Aortic smooth muscle cell (primary cell): ENCODE measurements at places on chromosomes 16 and 17. TPM values are rescaled to one million over a fixed set of nuclear protein-coding genes. Genes with fewer than 3 reads are reported as not detected.

PRSS33 gene
- not detected in 2 replicates for total RNA-seq

HSD11B2 gene
- total RNA-seq: not detected in 2 replicates

FBF1 gene
- 10.8 and 13.3 TPM in 2 replicates for total RNA-seq

FOXN1 gene
- total RNA-seq: not detected in 2 replicates

RNF227 gene
- total RNA-seq: 0.87 and 3.7 TPM in 2 replicates
